ENCODE measurements at places on chromosomes 2 and 18.
A peak's percentile ranks its signal among the peaks of the same experiment; 100 is the strongest.

GRCh38 chr2:42053791-42054701, 6.2 kb downstream of the PKDCC start:
- DNase-seq = peak; percentile 70

DNA sequence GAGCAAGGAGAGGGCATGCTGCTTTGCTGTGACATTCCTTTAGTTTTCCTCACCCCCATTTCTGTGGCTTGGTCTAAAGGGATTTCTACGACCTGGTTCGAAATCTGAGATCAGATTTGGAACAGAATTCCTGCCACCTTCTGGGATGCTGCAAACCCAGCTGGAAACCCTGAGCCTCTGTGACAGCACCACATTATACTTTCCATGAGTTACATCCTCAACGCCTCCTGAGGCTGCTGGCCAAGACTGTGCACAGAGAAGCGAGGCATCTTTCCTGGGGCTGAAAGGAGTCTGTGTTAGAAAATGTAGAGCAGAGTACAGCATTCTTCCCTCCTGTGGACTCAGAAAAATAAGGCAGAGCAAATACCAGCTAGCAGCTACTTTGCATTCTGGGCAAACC, 138.1 kb upstream of the CHAC2 start:
- DNase-seq = no peak

DNA sequence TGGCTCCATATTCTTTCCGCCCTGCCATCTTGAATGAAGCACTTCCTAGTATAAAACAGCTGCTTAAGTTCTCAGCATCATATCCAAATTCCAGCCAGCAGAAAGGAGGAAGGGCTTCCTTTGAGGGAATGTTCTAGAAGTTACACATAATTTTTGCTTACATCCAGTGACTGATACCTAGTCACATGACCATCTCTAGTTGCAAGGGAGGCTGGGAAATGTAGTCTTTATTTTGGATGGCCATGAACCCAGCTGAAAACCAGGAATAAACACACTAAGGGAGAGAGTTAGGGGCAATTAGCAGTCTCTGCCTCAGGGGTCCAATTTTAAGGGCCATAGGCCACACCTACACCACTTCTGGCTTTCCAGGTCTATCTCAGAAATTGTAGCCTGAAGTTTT, 57.8 kb upstream of the LMAN1 start:
- no peak for DNase-seq

- no peak for DNase-seq
Measured at GRCh38 chr2:70994009-70994698, 519 bp downstream of the TEX261 start.

DNA sequence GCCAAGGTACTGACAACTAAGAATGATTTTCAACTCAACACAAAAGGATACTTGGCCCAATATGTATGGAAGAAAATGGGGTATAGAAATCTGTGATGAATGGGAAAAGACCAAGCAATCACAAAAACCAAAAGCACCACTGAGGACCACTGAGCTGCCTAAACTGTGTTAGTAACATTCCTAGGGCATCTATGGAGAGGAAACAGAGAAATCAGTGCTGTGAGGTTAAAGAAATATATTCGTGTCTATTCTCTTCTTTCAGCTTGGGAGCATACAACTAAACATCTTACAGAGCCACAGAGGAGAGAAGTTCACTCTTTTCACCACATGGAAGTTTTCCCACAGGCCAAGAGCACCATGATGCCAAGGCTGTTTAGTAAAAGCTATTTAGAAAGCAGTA, 47.3 kb upstream of the CALCRL start:
- no peak for DNase-seq

DNA sequence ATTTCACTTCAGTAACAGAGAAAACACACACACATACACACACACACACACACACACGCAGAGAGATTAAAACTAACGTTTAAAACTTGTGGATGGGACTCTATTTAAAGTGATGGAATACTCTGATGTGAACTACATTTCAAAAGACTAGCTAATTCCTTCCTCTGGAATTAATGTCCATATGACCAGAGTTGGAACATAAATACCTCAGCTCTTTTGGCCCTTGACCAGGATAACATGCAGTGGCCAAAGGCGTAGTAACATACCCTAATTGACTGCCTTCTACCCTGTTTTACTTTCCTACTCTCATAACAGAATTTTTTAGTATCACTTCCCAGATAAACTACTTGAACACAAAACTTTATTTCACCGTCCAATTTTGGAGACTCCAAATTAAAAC, 671.3 kb upstream of the CHAC2 start:
- DNase-seq = no peak

- no peak for DNase-seq
Measured at GRCh38 chr2:156253765-156254164, 78.8 kb downstream of the NR4A2 start.

DNA sequence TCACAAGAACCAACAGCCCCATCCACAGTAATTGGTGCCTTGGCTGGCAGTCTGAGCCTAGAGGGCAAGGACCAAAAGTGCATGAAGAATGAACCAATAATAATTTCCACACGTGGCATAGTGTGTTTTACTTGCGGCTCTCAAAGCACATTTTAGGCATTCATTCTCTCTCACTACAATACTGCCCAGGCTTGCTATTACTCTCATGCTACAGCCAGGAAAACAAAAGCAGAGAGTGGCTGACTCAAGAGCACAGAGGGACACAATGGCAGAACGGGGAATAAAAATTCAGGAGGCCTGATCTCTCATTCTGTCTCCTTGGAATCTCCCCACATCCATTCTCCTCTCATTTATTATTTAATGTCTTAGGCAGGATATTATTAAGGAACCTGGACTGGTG, 57.0 kb upstream of the NOL4 start:
- DNase-seq = no peak

DNA sequence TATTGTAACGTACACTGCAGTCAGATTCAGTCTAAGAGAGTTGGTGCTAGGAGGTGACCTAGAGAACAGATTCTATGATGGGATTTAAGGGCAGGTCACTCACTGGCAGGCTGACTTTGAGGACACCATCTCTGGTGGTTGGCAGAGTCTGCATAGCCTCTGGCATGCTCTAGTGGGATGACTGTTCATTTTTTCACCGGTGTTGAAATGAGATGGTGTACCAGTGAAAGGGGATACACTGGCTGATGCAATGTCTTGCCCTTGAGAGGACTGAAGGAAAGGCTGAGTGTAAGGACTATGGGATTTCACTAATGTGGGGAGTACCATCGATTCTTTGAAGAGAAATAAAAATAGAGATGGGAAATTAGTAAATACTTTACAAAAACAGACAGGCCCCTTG, 186.9 kb upstream of the PIEZO2 start:
- DNase-seq = no peak

- DNase-seq = no peak
Measured at GRCh38 chr18:70982292-70982691, 693.4 kb downstream of the SOCS6 start.

DNA sequence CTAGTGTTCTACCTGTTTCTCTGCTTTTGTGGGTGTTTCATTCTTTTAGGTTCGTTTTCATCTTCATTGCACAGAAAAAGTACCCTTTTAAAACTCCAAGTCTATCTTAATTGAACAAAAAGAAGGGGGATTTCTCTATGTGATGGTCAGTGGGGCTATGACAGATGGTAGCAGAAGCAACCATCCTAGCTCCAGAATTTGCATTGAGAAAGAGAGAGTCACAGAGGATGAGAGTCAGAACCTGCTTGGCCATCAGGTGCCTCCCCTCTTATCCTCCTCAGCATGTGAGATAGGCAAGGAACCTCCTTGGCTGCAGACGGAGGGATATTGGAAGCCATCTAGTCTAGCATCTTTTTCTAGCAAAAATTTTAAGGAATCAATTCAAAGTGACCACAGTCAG, 398.0 kb upstream of the DCC start:
- DNase-seq = no peak

- DNase-seq = no peak
Measured at GRCh38 chr2:212050871-212051270, 487.7 kb downstream of the ERBB4 start.

- DNase-seq = no peak
Measured at GRCh38 chr2:122528061-122528460, 772.6 kb downstream of the TSN start.
